ENCODE measurements at places on chromosomes 7 and 10.

DNA sequence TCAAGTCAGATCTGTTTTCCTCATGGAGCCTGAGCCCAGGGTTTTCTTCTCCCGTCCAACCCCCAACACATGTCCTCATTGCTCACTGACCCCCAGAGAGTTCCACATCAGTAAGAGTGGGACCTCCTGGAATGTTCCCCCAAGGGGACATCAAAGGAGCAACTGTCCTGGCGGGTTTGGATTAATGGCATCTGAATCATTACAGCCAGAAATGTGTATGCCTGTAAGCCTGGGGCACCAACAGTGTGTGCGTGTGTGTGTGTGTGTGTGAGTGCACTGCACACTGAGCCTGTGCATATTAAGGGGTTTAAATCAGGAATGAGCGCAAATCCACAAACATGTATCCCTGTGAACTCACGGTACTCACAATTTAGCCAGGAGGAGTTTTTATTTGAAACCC is 222.3 kb downstream of the PLXNA4 start:
- no peak for DNase-seq

DNA sequence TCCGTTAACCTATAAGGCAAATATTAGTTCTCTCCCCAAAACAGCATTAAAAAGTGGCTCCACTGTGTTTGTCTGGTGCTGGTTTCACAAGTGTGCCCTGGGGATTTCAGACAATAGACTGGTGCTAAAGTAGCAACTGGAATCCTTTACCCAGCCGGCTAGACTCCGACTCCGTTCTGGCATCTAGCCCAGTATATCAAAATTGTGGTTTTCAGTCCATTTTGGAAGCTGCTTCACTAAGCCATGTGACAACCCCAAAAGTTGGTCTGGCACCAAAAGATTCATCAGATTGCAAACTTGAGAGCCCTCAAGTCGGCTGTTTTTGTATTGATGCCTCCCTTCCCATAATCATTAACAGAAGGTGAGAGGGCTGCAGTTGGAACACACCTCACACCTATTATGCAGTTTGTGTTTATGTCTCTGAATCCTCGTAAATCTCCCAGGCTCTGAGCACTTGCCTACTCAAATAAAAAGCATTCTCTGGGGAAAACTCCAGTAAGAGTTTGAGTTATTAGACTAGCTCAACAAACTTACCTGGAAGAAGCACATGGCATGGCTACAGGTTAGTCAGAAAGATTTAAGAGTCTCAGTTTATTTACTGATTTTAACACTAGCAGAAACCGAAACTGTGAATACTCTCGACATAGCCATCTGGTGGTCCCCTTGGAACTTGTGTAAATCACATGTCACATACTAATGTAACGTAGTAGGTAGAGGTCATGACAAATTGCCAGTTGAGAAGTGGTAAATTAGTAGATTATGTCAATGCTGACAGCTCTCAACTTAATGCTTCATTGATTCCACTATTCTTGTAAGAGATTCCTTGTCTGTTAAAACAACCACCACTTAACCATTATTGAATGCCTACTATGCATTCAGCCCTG is 14.8 kb upstream of the WNT16 start:
- peak; percentile 32 for DNase-seq

- no peak for DNase-seq
Measured at GRCh38 chr10:11668847-11669610, 57.6 kb upstream of the USP6NL start.

DNA sequence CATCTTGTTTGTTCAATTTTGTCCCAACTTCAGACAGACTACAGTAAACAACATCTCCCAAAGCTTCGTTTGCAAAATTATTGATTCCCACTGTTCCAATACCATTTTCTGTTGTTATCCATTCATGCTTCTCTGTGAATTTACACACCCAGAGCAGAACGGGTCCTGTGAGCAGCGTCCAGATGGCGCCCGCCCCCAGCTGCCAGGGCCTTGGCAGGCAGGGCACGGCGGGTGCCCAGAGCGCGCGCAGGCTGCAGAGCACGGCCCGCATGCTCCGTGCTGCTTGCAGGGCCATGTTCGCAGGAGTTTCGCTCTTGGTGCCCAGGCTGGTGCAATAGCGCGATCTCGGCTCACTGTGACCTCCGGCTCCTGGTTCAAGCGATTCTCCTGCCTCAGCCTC is 32.5 kb upstream of the SEPTIN7 start:
- DNase-seq, result no peak

GRCh38 chr10:68434657-68435056 is 27.6 kb upstream of the RUFY2 start:
- peak; percentile 8 for DNase-seq

GRCh38 chr10:26952094-26952493 is 91.3 kb upstream of the ABI1 start:
- DNase-seq, result no peak

DNA sequence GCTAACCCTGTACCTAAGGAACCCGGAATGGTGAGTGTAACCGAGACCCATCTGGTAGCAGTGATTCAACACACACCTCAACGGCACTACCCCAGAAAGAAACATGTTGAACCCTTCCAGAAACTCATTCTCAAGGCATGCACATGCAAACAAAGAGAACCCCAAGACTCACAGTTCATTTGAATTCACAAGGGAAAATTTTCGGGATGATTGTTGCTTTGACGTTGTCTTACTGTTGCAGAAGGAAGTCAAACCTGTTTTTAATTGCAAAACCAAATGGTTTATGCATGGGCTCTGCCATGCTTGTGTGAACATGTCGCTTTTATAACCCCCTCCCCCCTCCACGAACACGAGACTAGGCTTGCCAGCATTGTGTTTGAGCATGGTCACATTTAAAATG is 539.7 kb downstream of the GATA3 start:
- no peak for DNase-seq

GRCh38 chr7:115410972-115411686 is 489.2 kb downstream of the MDFIC start:
- DNase-seq, result no peak

- no peak for DNase-seq
Measured at GRCh38 chr10:88097536-88097935, 234.1 kb downstream of the PTEN start.

GRCh38 chr7:5064391-5065106 is 18.9 kb downstream of the RBAK start:
- peak; percentile 25 for DNase-seq
